ENCODE measurements at places on chromosomes 11 and 22.

DNA sequence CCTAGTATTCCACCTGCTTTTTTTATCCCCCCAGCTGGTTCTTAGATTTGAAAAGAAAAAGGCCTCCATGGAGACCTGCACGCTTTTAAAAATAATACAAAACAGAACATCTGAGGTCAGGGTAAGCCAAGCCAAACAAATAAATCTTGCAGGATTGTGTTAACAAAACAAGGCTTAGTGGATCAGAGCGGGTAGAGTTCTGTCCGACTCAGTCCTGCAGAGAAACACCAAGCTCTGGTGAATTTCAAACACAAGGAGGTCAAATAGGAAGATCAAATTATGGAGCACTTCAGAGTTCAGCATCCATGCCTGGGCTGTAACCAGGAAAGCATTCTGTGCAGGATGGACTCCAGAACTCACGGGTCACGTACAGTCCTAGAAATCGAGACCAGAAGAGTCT, 86.9 kb downstream of the SYN3 start:
- DNase-seq = no peak

GRCh38 chr22:39266398-39267030, 21.7 kb upstream of the PDGFB start:
- no peak for DNase-seq

DNA sequence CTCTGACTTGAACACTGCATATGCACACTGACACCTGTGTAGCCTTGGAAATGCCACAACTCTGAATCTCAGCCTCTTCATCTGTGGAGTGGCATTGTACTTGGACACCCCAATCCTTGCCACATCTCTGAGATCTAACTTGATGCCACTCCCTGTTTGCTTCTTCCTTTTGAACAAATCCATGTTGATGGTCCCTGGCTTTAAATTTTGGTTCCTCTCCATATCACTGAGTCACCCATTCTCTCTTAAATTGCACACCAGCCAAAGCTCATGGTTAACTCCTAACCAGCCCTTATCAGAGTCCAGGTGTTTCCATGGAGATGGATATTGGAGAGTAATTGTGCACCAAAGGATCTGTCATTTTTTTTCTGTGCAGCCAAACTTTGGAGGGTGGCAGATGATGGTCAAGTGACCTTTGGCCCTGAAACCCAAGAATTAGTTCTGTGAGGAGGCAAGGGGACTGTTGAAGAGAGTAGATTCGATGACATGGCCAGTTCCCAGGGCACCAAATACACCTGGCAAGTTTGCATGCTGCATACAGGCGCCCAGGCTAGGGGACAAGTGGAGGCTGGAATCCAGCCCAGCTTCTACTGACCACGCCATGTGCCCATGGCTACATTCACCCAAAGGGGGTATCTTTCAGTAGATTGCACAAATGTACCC, 25.1 kb upstream of the PAMR1 start:
- no peak for DNase-seq

DNA sequence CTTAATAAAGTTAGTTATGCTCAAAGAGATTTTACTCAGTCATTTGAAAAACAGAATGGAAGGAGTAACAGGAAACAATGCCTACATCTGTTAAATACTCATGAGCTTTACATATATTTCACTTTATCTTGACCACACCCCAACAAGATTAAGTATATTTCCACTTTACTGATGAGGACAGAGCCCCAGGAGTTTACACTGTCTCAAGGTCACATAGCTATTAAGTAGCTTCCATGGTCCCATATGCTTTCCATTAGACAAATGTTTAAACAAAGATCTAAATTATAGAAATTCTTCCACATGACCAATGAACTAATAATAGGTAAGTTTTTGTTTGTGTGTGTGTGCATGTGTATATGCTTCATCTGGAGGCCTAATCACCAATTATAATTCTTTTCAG, 30.2 kb downstream of the MRTFA start:
- peak; percentile 27 for DNase-seq

GRCh38 chr11:1792461-1792860, 28.7 kb upstream of the CTSD start:
- DNase-seq = peak; percentile 23

DNA sequence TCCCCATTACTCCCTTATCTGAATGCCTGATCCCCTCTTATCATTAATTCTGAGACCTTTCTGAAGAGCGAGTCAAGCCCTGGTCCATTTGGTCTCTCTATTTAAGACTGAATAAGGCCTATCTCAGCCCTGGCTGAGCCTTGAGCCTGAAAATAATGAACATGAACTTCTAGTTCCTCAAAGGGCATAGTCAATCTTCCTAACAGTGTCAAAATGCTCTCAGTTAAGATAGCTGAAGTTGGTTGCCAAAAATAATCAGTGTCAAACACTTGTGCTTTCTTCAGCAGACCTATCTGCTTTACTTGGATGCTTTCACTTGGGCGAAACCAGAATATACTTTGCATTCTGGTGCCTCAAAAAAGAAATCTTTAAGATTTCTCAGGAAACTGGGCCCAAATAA, 42.6 kb upstream of the PPP2R1B start:
- DNase-seq = no peak

GRCh38 chr22:22878801-22879674, 8.6 kb upstream of the IGLL5 start:
- no peak for DNase-seq

- no peak for DNase-seq
Measured at GRCh38 chr22:30483169-30483568, 11.4 kb upstream of the SEC14L3 start.

- no peak for DNase-seq
Measured at GRCh38 chr11:116285026-116285425, 487.8 kb downstream of the BUD13 start.

- no peak for DNase-seq
Measured at GRCh38 chr11:1227551-1228100, 4.8 kb downstream of the MUC5B start.

DNA sequence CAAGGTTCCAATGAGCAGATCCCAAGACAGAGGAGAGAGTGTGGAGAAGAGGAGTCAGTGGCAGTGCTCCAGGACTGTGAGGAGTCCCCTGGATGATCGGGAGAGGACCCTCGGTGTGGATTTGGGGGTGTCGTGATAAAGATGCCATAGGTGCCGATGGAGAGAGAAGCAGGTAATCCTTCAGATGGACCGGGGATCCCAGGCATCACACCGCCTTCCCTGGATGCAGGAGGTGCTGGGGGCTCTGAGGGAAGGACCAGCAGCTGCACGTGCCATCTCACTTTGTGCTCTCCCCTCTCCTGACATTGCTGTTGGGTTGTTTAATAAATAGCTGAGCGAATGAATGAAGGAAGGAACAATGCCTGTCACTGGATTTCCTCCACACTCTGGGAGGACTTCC, 744.1 kb downstream of the BRD1 start:
- no peak for DNase-seq

DNA sequence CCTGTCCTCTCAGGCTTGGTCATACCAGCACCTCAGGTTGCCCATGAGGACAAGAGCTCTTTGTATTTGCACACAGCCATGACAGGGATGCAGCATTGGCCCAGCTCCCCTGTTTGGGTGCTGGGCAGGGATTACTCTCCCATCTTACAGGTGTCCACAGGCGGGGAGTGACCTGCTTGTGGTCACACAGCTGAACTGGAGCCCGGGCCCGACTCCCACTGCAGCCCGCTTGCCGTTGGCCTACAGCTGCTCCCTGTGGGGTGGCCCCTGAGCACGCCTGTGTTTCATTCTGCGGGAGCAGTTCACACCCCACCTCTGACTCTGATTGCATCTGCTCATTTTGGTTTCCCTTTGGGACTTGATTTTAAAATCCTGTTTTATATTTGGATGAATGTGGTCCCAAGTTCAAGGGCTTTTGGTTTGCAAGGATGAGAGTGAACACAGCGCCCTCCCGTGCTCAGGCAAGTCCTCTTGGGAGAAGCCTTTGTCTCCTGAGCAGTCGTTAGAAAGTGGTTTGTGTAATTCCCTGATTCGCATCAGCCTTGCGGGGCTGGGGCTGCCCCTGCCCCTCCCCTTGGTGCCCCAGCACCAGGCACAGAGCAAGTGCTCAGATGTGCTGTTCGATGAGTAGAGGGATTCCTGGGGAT, 9.3 kb downstream of the PICK1 start:
- no peak for DNase-seq

DNA sequence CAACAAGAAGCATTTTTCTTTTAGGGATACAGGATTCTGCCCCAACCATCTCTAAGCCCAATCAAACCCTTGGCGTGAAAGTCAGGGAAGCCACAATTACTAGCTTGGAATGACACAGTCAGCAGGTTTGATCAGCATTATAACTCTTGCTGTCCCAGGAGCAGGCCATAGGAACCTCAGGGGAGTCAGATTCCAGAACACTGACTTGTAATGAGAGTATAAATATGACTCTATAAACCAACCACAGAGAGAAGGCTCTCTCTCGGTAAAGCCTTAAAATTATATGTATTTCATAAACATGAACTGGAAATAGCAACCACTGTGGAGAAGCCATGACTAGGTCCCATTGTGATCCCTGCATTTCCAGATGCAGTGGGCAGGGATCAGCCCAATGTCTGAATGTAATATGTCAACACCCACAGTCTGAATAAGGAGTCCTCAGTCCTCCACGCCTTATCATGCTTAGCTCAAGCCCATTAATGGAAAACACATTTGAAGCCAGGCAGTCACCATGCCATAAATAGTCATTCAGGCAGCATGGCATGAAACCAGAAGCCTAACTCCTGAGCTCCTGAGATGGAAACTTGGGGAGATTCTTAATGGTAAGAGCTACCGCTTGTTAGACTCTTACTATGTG, 99.1 kb upstream of the MTNR1B start:
- no peak for DNase-seq

DNA sequence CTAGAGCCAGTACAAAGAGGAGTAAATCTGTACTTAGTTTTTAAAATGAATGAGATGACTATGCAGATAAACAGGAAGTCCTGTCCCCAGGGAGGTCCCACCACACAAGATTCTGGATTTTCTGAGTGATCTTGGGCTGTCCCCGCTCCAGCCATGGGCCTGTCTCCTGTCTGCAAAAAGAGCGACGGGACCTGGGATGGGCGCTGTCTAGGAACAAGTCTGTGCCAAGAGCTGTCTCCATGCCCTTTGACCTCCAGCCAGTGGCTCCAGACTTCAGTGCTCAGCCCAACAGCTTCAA, 6.0 kb downstream of the CSNK1E start:
- no peak for DNase-seq

GRCh38 chr11:3004481-3004880, 12.4 kb upstream of the NAP1L4 start:
- no peak for DNase-seq

DNA sequence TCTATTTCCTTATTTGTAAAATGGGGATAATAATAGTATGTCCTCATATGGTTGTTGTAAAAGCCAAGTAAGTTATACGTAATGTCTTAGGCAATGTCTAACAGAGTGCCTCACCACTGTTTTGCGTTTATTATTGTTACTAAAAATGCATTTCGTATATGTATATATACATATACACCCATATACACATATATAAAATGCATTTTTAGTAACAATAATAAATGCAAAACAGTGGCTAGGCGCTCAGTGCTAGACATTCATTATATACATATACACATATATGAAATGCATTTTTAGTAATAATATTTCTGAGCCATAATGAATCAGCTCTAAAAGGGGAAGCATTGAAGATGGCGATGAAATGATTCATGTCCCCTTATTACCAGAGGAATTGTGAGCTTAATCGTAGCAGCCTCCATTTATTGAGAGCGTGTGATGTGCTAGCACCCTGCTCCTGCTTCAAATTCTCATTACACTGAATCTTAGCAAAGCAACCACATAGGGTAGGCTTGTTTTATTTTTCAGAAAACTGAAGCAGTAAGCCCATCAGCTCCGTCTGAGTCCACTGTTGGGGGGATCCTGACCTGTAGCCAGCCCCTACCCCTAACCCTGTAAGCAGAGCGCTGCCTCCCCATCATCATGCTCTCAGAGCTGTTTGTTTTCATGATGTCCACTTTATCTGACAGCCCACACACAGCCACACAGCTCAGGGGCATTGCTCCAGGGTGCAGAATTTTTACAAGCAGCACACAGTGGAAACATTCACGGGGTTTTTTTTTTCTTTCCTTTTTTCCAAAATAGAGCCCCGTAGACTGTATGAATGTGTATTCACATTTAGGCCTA, 97.1 kb upstream of the NAV2 start:
- DNase-seq = no peak

DNA sequence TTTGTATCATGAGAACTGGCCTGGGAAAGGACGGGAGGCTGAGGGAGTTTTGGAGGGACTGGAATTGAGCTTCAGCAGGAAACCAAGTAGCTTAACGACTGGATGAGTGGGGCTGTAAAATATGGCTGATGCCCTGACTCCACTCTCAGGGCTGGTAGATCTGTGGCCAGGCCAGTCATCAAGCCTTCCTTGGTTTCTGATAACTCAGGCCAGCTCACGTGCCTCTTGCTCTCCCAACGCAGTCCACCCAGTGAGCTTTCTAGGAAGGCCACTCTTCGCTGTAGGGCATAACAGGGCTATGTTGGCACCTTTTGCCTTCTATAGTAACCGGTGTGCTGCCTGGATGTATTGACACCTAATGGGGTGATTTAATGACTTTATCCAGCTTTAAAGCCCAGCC, 5.8 kb upstream of the MADD start:
- DNase-seq = no peak

DNA sequence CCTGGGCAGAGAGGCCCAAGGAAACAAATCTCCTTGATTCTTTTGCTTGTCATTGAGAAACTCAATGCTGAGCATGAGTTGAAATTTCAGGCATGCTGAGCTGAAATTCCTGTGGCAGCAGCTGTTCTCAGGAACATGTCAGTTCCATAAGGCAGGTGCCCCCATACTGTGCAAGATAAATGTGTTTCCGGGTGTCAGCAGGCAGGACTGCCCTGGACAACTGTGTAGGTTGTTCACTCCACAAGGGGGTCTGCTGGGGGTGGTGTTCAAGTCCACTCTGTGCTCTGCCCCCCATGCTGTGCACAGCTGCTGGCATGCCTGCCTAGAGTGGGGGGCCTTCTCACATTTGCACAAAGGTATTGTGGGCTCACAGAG, 133.7 kb downstream of the CTTN start:
- DNase-seq = no peak

GRCh38 chr11:46390331-46391171, 1.0 kb downstream of the CHRM4 start:
- peak; percentile 31 for DNase-seq

GRCh38 chr11:29452146-29452545, 564.7 kb downstream of the KCNA4 start:
- DNase-seq = no peak

DNA sequence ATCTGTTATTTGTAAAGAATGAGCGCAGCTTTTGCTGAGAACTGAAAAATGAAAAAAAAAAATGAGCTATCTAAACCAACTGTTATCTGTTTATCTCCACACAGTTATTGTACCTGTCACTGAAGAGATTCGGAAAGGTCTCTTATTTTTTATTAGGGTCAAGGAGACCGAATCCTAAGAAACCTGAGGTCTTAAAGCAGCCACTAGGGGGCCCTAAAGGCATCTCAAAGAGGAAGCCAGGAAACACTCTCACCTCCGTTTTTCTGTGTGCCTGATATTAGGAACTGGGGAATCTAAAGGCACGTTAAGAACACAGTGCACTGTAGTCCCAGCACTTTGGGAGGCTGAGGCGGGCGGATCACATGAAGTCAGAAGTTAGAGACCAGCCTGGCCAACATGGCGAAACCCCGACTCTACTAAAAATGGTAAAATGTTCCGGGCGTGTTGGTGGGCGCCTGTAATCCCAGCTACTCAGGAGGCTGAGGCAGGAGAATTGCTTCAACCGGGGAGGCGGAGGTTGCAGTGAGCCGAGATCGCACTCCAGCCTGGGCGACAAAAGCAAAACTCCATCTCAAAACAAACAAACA, 3.5 kb upstream of the LARGE1 start:
- DNase-seq = peak; percentile 85

- DNase-seq = peak; percentile 35
Measured at GRCh38 chr11:3167143-3168119, 2.3 kb upstream of the OSBPL5 start.

Data from hematopoietic multipotent progenitor cell treated with erythropoietin and hydrocortisone succinate and interleukin-3 and kit ligand, for 4 days (in vitro differentiated cells).